ENCODE measurements at places on chromosomes 7 and 10.

DNA sequence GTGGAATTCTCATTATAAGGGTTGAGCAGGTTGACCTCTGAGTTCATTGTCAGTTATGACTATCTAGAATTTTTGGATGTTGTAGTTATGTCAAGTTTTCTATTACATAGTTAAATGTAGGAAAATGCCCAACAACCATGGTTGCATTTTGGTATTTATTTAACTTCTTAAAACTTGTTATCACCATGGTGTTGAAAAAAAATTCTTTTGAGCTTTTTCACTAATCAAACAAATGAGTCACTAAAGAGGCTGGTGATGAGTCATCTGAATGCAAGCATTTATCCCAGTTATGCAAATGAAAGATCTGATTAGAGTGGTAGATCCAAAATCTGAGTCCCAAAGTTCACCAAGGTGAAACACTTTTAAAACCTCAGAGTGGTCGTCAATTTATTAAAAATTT lies 624.7 kb upstream of the IGFBP3 start:
- no peak for DNase-seq

GRCh38 chr10:61643316-61643751 lies 19.4 kb upstream of the CABCOCO1 start:
- no peak for DNase-seq

DNA sequence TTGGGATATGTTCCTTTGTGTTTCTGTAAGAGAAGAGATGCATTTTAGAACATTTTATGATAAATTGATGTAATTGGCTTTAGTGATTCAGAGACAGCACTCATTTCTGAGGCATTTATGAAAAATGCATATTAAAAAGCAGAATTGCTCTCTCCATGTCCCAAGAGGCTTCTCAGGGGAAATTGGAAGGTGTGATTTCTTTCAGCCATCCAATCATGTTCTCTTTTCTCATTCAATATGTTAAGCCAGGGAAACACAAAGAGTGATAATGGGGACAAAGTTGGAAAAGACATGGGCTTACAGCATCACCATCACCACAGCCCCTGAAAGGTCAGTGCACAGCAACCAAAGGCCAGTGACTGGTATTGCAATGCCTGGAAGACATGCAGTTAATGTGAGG lies 129.9 kb upstream of the COL1A2 start:
- no peak for DNase-seq

DNA sequence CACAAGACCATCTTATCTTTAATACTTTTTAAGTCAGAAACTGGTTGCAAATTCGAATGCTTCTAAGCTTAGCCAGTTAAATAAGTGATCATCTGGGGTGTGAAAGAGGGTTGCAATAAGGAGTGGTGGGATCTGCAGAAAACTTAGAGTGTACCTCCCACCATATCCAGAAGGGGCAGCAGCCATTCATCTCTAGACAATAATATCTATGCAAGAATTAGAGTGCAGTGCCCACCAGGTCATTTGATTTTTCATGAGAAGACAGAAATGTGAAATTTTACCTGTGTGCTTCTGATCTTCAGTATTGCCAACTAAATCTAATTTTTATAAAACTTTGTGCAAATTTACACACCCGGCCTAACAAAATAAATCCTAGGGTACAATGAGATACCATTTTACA lies 127.2 kb upstream of the SP4 start:
- DNase-seq: no peak

DNA sequence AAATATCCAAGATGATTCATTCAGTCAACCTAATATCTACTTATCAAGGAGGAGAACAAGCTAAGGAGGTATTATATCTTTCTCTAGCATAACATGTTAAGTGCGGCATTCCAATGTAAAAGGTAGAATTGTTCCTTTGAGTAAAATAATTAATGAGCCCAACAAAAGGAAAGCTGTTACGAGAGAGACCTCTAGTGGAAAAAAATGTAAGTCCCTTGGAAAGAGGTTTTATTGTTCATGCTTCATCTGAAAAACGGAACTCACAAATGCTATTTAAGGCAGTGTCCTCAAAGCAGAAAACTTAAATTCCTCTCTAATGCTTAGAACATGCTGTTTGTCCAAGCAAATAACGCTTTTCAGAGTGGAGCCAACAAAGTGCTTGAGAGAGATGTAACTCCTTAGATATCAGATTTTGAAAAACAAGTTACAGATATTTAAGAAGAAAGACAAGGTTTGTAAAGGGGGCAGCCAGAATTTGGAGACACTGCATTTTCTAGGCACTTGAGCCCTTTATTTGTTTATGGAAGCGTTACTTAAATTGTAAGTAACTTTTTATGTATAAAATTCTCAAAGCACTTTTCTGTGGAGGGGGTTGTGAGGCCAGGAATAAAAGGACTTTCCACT lies 119.9 kb downstream of the TFEC start:
- peak; percentile 21 for DNase-seq

DNA sequence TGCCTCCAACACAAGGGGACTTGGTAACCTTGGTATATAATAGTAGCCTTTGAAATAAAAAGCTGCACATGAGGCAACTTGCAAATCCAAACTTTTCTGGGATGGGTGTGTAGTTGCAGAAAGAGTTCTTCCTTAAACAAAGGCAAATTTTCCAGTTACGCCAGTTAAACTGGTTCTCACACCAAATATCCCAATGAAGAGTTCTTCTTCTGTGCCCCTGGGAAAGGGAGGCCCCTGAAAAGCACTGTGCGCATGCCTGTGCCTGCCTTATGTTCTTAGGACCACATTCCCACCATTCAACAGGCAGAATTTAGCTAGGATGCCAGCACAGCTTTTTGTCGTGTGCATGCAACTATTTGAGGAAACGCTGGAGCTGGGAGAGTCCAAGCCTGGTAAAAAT lies 164.8 kb upstream of the SLC25A13 start:
- no peak for DNase-seq

DNA sequence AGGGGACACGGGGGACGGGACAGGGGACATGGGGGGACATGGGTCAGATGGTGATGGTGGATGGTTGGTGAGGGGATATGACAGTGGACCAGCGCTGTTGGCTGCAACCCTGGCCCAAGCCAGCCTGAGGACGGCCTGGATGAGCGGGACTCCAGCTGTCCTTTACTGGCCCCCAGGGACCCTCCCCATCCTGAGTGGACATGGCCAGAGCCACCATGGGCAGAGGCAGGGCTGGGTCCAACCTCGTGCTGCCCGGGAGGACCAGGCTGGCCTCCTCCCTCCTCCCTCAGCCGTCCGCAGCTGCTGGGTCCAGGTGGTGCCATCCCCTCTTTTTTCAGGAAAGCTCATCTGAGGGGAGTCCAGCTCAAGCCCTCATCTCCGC lies 30.4 kb downstream of the GET4 start:
- DNase-seq: no peak

DNA sequence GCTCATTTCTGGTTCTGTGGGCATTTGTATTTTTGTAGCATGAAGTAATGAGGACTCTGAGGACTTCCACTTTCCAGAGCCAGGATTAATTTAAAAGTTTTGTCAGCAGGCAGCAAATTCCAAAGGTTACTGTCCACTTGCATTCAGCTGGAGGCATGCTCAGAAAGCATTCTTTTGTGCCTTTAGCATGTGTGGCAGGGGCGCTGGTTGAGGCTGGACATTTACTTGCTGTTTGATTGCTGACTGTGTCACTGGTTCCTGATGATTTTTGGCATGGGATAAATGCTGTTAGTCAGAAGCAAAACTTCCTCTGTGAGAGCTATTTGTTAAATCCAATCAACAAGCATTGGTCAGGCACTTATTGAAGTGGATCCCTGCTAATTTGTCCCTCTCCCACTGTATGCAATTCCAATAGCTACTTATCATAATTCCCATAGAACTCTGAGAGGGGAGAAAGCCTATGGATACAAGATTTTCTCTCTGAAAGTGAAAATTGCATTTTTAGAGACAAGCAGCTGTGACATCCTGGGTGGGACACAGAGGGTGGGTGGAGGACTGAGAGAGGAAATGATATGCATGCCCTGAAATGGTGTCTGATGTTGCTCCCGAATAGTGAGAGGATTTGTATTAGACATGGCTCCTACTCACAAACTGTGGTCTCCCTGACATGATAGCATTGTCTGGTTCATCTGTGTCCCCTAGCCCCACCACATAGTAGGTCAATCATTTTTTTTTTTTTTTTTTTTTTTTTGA lies 161.2 kb upstream of the WDR11 start:
- DNase-seq: peak; percentile 59

DNA sequence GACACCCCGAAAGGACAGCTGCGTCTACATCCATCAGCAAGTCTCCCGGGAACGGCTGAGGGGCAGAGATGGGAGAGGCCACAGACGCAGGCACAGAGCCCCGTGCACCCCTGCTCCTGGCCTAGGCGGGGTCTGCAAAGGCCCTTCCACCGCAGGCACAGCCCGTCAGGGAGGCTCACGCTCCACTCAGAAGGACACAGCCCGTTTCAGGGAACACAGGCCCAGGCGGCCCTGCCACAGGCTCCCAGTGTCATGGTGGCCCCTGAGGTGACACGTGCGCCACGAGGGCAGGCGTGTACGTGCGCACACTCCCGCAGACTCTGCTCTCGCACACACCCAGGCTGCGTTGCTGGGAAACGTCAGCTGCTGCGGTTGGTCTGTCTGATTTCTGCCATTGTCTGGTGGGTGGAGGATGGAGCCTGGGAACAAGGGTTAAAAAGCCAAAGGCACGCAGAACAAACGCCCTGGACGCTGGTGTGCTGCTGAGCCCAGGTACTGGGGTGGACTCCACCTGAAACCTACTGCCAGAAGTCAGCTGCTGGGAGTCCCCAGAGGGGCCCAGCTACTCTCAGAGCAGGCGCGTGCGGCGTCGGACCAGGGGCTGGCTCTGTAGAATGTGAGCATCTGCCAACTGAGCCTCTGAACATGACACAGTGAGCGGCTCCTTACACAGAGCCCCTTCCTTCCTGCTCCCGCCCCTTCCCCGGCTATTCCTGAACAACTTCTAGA lies 13.1 kb downstream of the GPER1 start:
- no peak for DNase-seq

DNA sequence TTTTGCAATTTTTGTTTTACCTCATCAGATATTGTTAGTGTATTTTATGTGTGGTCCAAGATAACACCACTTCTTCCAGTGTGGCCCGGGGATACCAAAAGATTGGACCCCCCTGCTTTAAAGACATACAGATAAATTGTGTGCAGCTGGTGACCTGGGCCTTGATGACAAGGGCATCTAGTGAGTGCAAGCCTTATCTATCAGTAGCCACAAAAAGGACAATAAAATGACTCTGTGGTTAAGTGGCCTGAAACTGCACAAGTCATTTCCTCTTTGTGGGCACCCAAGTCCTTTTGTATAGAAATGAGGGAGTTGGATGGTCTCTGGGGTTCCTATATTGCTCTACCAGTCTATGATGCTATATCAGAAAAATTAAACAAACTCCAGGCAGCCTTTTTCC lies 98.1 kb downstream of the PARD3 start:
- no peak for DNase-seq

DNA sequence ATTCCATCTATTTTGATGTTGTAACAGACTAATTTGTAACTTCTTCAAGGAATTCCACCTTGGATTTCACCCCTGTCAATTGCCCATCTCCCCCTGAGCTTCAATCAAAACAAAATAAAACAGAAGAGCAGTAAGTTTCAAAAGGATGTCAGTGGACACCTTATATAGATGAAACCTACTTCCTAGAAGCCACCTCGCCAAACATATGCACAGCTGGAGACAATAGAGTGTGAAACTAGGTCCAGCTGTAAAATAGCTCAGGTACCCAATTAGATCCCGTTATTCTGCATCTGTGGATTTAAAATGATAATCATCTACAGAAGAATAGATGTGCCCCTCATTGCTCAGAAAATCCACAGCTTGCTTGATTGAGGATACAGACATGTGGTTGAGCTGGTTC lies 598.6 kb downstream of the SH2D4B start:
- DNase-seq: no peak

- DNase-seq: no peak
These were observed 87.8 kb downstream of the CREB5 start for GRCh38 chr7:28500138-28500537.

GRCh38 chr7:71486856-71487628 lies 355.1 kb downstream of the GALNT17 start:
- peak; percentile 38 for DNase-seq

GRCh38 chr10:127570036-127570435 lies 20.9 kb downstream of the NPS start:
- no peak for DNase-seq

GRCh38 chr10:60209874-60210570 lies 179.7 kb downstream of the ANK3 start:
- no peak for DNase-seq

DNA sequence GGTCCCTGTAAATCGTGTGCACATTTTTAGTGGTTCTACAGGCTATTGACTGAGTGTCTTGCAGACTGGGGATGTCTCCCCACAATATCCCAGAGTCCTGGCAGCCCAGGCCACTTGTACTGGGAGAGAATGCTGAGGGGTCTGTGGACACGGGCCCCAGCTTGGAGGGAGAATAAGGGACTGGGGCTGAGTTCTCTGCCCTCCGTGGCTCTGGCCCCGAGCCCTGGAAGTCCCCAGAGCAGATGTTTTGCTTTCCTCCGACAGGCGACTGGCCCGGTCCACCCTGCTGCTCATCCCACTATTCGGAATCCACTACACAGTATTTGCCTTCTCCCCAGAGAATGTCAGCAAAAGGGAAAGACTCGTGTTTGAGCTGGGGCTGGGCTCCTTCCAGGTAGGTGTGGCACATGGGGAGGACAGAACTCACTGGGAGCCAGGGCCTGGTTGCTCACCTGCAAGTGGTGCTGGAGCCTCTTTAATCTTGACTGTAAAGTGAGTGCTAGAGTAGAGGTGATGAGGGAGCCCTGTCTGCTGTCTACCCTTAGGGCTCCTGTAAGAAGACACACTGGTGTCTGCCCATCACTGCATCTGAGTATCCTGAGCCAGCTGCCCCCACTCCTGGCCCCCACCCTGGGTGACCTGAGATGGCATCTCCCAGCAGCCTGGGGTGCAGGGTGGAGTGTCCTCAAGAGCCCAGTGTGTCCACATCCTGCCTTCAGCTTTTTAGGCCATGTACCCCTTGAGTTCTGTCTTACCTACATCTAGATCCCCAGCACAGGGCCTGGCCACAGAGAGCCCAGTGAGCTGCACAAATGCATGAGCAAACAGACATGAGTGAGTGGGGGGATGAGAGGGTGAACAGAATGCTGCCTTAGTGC lies 51.1 kb downstream of the ADCYAP1R1 start:
- DNase-seq: no peak

GRCh38 chr10:129949411-129949810 lies 14.7 kb downstream of the EBF3 start:
- DNase-seq: no peak

GRCh38 chr10:21399392-21400035 lies 126.0 kb downstream of the SKIDA1 start:
- no peak for DNase-seq

DNA sequence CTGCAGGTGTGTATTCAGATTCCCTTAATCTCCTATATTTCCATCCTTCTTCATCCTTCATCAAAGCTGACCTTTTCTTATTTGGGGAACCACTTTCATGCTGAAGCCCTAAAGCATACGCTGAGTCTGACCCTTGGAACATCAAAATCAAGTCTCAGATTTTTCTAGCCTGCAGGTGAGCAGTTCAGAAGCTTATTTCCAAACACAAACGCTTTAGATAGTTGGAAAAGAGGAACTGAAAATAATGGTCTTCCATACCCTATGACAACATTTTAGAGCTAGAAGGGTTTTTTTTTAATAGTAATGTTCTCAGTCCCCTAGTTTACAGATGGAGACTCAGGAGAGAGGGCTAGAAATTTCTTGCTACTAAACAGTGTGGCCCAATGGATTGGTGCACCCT lies 1.6 kb upstream of the AGK start:
- no peak for DNase-seq
